Activated T-cell treated with anti-CD3 and anti-CD28 coated beads, Interleukin-2, amount 50 U/mL, for 4 hours (primary cell): ENCODE measurements at places on chromosomes 13 and 19. TPM values are rescaled to one million over a fixed set of nuclear protein-coding genes. Genes with fewer than 3 reads are reported as not detected.
A peak's percentile ranks its signal among the peaks of the same experiment; 100 is the strongest.

DNA sequence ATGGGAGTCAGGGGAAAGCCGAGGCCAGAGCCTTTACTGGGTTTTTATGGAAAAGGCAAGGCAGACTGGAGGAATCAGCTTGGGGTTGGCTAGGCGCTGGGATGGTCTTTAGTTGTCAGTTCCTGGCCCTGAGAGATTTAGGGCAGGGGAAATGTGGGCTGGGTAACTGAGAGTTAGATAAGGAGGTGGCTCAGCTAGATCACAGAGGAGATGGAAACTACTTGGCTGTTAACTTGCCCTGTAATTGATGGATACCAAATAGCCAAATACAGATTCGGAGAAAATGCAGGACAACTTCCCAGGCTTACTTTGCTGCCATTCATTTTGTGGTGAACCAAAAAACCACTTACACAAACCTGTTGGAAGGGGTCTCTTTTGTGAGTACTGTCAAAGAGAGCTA, 54.0 kb downstream of the LRCH1 start:
- DNase-seq, result no peak

- DNase-seq, result no peak
Observed at GRCh38 chr19:32876236-32876918, 6.8 kb upstream of the SLC7A9 start.

GRCh38 chr13:47481536-47481935, 519.5 kb downstream of the SUCLA2 start:
- no peak for DNase-seq

LMTK3 gene
- total RNA-seq, result 2.6 TPM

DNA sequence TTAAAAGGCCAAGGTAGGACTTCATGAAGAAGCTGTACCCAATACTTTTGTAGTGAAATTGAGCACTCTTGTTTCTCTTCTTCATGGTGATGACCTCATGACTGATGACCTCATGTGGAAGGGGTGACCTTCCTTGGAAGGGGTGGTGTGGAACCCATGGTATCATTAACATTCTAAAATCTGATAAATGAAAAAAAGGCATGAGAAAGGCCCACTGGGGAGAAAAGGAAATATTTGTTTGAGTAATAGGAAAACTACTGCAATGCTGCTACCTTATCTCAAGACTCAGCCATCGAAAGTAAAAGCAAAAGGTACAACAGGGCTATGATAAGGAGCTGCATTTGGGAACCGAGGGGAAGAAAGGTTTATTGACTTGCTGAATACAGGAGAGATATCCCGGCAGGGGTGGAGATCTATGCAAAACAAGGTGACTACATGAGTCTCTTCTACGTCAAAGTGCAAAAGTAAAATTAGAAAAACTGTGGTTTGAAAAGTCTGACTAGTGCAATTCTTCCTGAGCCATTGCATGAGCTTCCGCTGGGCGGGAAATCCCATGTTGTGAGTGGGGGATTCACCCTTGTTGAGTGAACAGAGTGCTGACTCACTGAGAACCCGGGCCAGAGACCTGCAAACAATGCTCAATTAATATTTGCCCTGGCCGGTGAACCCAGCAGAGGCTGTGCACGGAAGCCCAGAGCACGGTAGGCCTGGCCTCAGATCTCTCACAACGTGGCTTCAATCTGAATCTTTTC, 138.9 kb upstream of the RFC3 start:
- DNase-seq, result peak; percentile 64

GRCh38 chr13:94481941-94482340, 2.5 kb upstream of the DCT start:
- no peak for DNase-seq
